AG09319 (cell line): ENCODE measurements at places on chromosomes 6 and 20.
A peak's percentile ranks its signal among the peaks of the same experiment; 100 is the strongest.

GRCh38 chr6:166168616-166169548, 1.2 kb upstream of the TBXT start:
- DNase-seq, result no peak

GRCh38 chr6:71250099-71250602, 38.5 kb upstream of the OGFRL1 start:
- DNase-seq, result peak; percentile 29

- DNase-seq, result no peak
These were observed 89.1 kb downstream of the PSMG4 start for GRCh38 chr6:3347826-3348225.

- peak; percentile 25 for DNase-seq
These were observed 161.4 kb downstream of the LY86 start for GRCh38 chr6:6749702-6750491.

DNA sequence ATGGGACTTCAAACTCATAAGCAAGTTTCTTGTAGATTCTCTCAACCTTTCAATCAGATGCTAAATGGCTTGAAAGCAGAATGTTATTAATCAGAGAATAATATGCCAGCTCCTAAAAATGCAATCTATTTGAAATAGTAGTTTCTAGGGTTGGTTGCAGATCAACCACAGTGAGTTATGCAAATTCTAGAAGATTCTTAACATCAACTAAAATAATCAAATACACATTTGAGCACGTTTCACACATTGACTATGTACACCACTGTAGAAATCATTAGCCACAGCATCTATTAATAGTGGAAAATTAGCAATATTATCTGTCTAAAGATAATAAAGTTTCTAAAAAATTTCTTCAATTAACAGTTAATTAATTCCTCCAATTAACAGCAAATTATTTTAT, 141.9 kb upstream of the GJE1 start:
- no peak for DNase-seq
